ENCODE measurements at places on chromosomes 3 and 15. TPM values are rescaled to one million over a fixed set of nuclear protein-coding genes. Genes with fewer than 3 reads are reported as not detected.

- no peak for DNase-seq
These were observed 51.0 kb downstream of the PHC3 start for GRCh38 chr3:170130532-170130931.

The DLL4 gene
- 0.69 TPM for total RNA-seq

The IL5RA gene
- total RNA-seq: not detected

DNA sequence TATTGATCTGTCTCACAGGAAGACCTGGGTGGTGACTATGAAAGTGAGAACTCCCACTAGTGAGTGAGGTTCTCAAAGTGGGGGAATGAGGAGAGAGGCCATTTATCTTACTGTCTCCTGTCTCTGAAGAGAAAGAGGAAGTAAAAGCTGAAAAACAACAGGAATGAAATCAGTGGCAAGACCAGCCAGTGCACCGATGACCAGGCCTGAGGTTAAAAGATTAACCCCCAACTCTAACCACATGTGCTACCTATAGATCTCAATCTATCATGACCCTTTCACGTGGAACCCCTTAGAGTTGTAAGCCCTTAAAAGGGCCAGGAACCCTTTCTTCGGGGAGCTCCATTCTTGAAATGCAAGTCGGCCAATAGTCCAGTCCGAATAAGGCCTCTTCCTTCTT is 239.3 kb upstream of the CNTN6 start:
- no peak for DNase-seq

GRCh38 chr15:59354417-59355031 is 18.1 kb downstream of the MYO1E start:
- DNase-seq: no peak

The ZNF385D gene
- total RNA-seq: 0.43 TPM

The P2RY12 gene
- not detected for total RNA-seq

- DNase-seq: no peak
These were observed 749 bp downstream of the ITGA11 start for GRCh38 chr15:68431037-68431791.

Measured in epithelial cell of proximal tubule (primary cell).